CD4-positive, alpha-beta T cell treated with Interleukin-4 for 4 hours (primary cell): ENCODE measurements at places on chromosomes 5 and 9.

- no peak for DNase-seq
These were observed 54.3 kb upstream of the BOD1 start for GRCh38 chr5:173670791-173671120.

DNA sequence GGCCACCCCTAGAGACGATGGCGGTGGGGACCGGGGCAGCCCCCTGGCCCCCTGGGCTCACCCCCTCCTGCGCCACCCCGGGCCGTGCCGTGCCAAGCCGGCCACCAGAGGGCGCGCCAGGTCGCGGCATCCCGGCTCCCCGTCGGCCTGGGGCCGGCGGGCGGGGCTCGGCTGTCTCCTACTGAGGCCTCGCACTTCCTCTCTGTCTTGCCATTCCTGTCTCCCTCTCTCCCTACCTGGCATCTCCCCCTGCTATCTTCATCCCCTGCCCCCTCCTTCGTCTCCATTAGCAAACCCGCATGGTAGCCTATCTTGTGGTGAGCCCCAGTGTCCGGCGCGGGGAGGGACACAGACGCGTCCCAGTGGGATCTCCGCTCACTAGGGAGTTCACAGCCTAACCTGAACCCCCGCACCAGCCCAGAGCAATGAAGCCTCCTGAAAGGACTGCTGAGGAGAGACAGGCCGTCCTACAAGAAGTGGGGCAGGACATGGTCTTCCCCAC is 29.8 kb upstream of the FABP6 start:
- DNase-seq: peak; percentile 35

DNA sequence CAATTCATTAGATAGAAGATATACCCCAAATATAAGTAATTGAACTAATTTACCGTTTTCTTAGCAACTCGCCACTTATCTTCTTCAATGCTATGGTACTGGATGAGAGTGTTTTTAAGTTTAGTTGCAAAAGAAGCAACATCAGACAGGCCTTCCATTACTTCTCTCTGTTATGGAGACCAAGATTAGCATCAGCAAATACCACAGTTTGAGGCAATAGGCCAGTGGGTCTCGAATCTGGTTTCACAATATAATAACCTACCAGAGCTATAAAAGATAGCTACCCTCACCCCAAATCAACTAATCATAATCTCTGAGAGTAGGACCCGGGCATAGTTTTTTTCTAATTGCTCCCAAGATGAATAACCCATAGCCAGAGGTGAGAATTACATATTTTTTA is 5.1 kb downstream of the STARD4 start:
- no peak for DNase-seq

GRCh38 chr9:124016175-124017050 is 4.8 kb downstream of the LHX2 start:
- DNase-seq: no peak

GRCh38 chr5:143017541-143017940 is 247.4 kb downstream of the ARHGAP26 start:
- no peak for DNase-seq

- DNase-seq: peak; percentile 21
These were observed 2.8 kb upstream of the RICTOR start for GRCh38 chr5:39076757-39077728.

DNA sequence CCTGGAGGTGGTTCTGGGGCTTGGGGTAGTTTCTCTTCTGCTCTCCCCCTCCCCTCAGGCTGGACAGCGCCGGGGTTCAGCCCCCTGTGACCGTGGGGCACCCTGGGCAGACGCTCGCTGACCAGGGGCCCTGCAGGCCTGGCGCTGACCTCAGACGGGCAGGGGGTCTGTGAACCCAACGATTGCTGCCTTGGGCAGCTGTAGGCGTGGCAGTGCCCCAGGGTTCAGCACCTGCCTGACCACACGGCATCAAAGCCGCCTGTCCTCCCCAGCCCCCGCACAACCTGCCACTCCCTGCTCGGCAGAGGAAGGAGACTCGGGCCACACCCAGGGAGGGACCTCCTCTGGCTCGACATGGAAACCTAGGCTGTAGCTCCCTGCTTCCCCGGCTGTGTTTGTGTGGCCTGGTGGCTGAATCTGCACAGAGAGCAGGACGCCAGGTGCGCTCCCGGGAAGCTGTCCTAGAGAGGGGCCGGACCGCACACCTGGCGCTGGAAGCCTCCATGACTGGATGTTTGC is 12.2 kb downstream of the LCN12 start:
- DNase-seq: no peak

DNA sequence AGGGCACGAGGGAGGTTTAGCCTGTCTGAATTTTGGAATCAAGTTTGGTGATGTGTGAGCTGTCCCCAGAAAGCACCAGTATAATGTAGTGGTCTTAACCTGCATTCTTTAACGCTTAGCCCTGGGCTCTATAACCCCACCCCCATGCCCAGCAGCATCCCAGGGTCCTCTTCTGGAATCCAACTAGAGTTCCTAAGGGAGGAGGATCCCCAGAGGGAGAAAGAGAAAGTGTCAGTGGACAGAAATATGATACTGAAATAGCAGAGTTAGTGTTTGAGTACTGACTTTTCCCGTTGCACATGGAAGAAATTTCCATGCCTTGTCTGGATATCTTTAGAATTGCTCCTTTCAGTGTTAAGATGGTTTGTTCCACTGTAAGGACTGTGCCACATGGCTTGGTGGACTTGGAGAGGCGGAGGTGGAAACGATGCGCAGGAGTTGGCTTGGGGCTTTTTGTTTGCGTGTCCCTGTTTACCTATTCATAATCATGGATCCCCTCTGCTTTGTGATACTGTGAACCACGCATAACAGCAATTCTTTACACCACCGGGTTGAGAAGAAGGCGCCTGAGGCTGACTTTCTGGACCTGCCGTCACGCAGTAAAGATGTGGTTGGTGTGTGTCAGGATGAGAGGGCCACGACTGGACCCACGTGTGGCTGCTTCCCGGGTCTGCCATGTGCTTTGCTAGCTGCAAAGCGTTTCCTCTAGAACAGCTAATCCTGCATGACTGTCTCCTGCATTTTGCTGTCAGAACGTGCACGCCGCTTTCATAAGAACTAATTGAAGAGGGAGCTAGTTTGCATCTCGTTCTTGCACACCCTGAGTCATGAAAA is 142.3 kb downstream of the SMARCA2 start:
- peak; percentile 24 for DNase-seq

GRCh38 chr5:172556971-172557461 is 84.0 kb upstream of the NEURL1B start:
- DNase-seq: no peak

DNA sequence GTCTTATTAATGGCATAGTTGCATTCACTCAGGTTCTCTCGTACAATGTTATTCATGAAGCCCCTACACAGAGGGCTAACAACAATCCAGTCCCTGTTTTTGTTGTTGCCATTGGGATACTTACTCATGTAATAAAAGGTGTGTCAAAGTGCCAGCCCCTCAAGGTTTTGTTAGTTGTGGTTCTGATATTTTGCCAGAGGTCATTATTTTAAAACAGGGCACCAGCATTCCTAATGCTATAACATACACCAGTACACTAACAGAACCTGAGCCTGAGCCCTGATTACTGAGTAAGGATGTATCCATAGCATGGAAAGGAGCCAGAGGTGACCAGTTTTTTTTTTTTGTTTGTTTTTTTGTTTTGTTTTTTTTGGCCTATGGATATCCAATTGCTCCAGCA is 50.2 kb downstream of the SMC2 start:
- no peak for DNase-seq

GRCh38 chr5:115788440-115788839 is 28.0 kb downstream of the CDO1 start:
- DNase-seq: no peak

GRCh38 chr5:133333326-133334150 is 278.8 kb downstream of the FSTL4 start:
- no peak for DNase-seq

DNA sequence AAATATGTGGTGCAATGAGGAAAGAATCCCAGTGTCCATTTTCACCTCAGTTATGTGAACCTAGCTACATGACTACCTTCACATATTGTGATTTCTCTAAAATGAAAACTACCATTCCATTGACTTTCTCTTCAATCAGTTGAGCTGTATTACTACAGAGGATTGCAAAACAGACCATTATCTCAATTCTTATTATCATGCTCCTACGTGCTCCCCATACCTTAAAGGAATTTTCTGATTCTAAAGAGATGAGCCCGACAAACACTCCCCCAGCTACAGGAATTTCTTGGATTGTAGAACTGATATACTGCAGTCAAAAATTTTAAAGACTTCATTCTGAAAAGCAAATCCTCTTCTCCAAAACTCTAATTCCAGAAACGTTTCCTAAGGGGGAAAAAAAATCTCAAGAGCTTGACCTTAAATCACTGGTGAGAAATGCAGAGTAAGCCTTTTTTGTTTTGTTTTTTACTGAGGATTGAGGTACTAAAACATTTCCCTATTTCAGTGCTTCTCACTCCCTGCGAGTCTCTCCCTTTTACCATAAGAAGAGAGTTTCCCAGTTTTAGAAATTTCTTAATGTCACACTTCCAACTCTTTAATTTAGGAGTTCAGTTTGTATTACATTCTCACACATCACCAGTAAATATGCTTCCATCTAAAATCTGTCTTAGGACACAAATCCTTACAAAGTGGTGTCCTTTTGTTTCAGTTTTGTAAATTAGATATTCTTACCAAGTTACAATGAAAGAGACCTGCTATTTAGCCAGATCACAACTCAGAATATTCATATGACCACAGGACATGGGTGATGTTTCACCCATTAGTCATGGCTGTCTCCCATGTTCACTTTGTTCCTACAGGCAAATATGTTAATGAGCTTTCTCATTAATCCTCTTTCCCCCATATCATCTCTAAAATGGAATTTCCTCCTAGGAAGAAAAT is 203.8 kb downstream of the TSSK1B start:
- no peak for DNase-seq

GRCh38 chr5:6117212-6117611 is 261.1 kb downstream of the MED10 start:
- no peak for DNase-seq

DNA sequence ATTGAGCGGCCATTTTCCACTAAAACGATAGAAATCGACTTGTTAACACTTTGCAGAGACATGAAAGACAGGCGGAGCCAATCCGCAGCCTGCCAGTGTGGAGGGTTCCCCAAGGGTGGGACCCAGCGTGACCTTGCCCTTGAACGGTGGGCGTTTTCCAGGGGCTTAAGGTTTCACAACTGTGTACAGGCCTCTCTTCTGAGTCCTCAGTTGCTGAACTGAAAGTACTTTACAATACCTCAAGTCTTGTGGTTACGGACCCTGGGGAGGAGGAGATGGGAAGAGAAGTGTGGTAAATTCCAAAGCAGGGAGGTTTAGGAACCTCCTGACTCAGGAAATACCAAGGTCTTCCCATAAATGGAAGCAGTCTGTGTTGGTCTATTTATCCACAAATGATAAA is 68.2 kb upstream of the CKMT2 start:
- no peak for DNase-seq

- no peak for DNase-seq
These were observed 4.0 kb downstream of the TUT7 start for GRCh38 chr9:86350006-86350760.

DNA sequence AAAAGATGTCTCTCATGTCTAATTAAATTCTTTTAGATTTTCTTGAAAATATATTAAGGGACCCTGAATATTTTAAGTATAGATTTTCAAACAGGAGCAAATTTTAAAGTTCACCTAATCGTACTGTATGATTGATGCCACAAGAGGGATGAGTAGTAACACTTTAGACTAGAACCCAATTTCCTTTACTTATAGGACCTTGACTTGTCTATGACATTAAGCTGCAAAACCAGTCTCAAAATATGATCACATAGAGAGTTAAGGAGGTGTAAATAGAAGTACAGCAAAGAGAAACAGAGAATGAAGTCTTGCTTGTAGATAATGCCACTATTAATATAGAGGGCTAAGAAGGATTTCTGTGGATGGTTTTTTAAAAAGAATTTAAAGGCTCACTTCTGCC is 312.9 kb upstream of the PRR16 start:
- no peak for DNase-seq

DNA sequence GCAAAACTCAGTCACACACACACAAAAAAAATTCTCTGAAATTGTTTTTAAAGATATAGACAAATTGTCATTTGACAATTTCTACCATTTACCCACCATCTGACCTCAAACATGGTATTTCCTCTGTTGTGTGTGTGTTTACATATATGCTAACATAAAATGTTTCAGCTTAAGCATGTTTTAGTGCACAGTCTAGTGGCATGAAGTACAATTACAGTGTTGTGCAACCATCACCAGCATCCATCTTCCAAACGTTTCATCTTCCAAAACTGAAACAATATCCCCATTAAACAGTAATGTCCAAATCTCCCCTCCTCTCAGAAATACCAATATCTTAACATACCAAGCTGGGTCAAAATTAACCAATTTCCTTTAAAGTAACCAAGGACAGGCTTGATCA is 65.2 kb downstream of the MYO10 start:
- DNase-seq: no peak

DNA sequence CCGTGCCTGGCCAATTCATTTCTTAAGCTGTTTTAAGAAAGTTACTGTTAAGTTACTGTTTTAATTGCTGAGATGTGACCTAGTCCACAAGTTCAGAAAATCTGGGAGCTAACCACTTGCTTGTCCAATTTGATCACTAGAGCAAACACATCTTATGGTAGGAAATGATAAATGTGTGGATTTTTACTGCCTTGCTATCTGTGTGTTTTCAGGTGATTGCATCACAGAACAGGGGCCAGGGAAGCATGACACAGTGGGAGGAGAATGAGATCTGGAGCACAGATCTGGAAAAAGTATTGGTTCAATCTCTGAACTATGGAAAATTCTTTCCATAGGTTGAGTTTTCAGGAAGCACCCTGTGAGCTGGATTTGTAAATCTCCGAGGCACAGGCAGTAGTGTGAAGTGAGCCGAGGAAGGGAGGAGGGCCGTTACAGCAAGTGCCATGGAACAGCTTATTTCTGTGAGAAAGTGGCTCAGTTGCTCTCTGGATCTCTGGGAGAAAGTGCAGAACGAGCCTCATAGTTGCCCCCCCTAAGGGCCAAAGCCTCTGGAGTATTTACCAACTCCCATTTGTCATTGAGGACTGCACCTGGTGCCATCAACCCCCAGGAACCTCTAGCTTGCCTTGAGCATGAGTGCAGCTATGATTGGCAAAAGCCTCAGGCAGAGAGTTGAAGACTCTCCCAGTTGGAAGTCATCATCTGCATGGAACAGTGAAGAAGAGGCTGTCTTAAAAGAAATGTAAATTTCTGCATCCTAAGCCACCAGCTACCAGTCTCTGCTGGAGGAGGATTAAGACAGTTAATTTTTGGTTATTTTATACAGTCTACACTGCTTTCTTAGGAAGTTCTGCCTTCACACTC is 161.8 kb upstream of the CLINT1 start:
- no peak for DNase-seq
